ENCODE measurements at places on chromosomes 6 and 20.

DNA sequence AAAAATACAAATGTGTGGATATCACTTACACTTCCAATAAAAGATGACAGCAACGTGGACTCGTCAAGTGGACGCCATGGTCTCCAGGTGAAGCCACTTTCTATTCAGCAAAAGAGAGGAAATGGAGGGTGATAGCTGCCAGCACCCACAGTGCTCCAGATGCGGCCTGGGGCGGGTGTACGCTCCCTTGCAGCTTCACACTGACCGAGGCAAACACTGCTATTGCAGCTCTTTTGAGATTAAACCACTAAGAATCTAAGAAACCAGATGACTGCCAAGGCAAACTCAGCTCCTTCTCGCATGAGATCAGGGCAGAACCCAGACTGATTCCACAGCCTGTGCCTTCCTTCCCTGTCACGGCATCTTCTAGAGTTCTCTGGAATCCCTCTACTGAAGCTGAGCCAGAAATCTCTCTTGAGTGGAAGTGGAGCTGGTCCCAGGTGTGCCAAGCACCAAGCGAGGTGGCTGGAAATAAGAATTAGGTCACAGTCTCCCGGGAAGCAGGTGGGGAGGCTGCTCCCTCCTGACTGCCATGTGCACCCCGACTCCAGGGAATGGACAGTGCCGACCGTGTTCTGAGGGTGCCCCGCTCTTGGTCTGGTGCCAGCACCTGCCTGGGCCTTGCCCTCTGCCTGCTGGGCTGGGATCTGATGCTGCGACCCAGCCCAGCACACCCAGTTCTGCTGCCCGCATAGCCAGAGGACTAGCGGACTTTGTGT is 90.1 kb upstream of the AFDN start:
- H3K27ac ChIP-seq: no peak overlapping the region
- H3K27me3 ChIP-seq: no peaks in the 10 kb centered on the region
- H3K4me1 ChIP-seq: no peaks in the 10 kb centered on the region
- no peaks in the 10 kb centered on the region for H3K36me3 ChIP-seq
- no peak overlapping the region for H3K4me3 ChIP-seq
- no peak for DNase-seq

- no peaks in the 10 kb centered on the region for H3K36me3 ChIP-seq
- H3K4me3 ChIP-seq: no peak overlapping the region
- H3K4me1 ChIP-seq: no peaks in the 10 kb centered on the region
- H3K27ac ChIP-seq: no peak overlapping the region
- no peak for DNase-seq
Measured at GRCh38 chr6:90233994-90234393, 62.6 kb downstream of the BACH2 start.

DNA sequence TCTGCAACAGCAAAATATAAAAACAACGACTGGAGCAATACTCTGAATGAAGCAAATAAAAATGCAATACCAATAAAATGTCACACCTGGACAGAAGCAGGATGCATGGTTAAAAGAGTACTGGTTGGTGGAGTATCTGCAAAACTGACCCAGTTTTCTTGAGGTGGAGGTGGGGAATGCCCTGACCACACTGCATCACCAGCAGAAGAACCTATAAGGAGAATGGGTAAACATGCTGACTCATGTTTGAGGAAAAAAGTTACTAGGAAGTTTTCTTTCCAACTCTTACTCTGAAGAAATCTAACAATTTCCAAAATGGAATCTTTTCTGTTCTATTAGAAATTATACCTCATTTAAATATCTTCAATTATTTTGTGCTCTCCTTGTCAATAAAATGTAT is 43.6 kb downstream of the REPS1 start:
- no peaks in the 10 kb centered on the region for H3K27me3 ChIP-seq
- no peak overlapping the region for H3K27ac ChIP-seq
- H3K36me3 ChIP-seq: peaks cover 2% of the 10 kb centered on the region
- H3K4me3 ChIP-seq: no peak overlapping the region

GRCh38 chr6:52503323-52503747 is 73.5 kb downstream of the TRAM2 start:
- H3K27me3 ChIP-seq: no peaks in the 10 kb centered on the region
- H3K27ac ChIP-seq: no peak overlapping the region
- H3K4me1 ChIP-seq: no peaks in the 10 kb centered on the region
- peaks cover 12% of the 10 kb centered on the region for H3K36me3 ChIP-seq
- no peak overlapping the region for H3K4me3 ChIP-seq

DNA sequence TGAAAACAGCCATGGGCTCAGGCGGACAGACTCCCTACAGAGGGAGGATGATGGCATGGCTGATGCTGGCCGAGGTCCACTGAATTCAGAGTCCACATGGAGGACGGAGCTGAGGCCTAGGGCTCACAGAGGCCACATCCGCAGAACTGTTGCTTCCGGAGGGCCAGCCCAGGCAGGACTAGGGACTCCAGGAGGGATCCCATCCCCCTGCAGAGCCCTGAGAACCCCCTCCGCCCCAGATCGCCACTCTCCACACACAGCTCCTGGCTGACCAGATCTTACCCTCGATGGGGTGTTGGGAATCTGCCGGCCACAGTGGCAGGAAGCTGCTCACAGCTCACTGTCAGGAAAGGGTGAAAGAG is 399.2 kb downstream of the TAF4 start:
- no peaks in the 10 kb centered on the region for H3K36me3 ChIP-seq
- no peaks in the 10 kb centered on the region for H3K27me3 ChIP-seq
- H3K27ac ChIP-seq: no peak overlapping the region
- no peak for DNase-seq
- H3K4me3 ChIP-seq: no peak overlapping the region
- H3K4me1 ChIP-seq: no peaks in the 10 kb centered on the region

GRCh38 chr6:138996524-138996923 is 8.5 kb upstream of the REPS1 start:
- 0 out of 2 replicates have a peak, but pooled peaks cover 1% of the 10 kb centered on the region for H3K4me1 ChIP-seq
- no peak overlapping the region for H3K4me3 ChIP-seq
- no peaks in the 10 kb centered on the region for H3K27me3 ChIP-seq
- no peak overlapping the region for H3K27ac ChIP-seq
- H3K36me3 ChIP-seq: no peaks in the 10 kb centered on the region

DNA sequence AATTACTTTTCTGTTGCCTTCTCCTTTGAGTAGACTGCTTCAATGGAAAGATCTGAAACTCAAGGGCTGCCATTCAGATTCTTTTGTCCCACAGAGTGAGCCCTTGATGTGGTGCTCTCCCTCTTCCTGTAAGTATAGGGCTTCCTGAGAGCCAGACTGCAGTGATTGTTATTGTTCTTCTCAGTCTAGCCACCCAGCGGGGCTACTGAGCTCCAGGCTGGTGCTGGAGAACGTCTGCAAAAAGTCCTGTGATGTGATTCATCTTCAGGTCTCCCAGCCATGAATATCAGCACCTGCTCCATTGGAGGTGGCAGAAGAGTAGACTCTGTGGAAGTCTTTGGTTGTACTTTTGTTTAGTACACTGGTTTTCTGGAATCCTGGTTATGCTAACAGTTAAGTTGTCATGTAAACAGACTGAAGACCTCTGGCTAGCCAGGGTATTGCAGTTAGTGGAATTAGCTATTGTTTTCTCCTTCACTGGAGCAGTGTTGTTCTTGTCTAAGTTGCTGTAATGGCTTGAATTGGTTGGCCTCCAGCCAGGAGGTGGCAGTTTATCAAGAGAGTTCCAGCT is 240.9 kb downstream of the COL12A1 start:
- H3K4me1 ChIP-seq: no peaks in the 10 kb centered on the region
- H3K36me3 ChIP-seq: no peaks in the 10 kb centered on the region
- H3K27me3 ChIP-seq: no peaks in the 10 kb centered on the region
- no peak for DNase-seq
- no peak overlapping the region for H3K27ac ChIP-seq
- H3K4me3 ChIP-seq: no peak overlapping the region

DNA sequence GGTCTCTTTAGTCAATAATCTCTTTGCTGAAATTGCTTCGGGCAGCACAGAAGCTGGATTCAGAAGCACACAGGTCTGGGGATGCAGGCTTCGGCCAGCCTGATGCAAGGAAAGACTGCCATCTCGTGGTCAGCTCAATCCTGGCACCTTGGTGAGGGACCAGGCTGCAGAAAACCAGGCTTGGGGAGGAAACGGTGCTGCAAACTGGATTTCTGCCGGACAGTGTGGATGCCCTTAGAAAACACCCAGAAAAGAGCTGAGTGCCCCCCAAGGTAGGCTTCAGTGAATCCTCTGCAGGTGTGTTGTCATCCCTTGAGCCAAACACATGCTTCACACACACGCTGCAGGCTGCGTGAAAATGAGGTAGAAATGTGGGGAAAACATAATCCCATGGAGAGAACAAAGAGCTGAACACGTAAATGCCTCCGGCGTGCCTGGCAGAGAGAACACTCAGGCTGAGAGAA is 89.8 kb upstream of the PAX1 start:
- DNase-seq: peak; percentile 63
- no peaks in the 10 kb centered on the region for H3K4me1 ChIP-seq
- no peaks in the 10 kb centered on the region for H3K27me3 ChIP-seq

DNA sequence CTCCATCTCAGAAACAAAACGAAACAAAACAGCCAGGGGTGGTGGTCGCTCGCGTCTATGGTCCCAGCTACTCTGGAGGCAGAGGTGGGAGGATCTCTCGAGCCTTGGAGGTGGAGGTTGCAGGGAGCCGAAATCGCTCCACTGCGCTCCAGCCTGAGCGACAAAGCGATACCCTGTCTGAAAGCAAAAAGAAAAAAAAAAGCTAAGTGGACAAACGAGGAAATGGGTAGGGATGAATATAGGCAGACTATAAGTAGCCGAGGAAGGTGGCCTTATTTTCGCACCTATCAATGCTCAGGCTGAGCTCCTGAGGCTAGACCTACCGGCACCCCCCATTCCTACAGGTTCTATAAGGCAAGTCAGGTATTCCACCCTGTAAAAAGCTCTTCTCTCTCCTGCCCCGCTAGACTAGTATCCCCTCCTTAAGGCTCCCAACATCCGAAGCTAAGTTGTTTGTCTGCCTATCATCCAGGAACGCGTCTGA is 650 bp upstream of the CASP8AP2 start:
- peak overlapping the region; percentile 43 for H3K4me3 ChIP-seq
- H3K27ac ChIP-seq: no peak overlapping the region
- no peaks in the 10 kb centered on the region for H3K4me1 ChIP-seq
- no peak for DNase-seq
- H3K27me3 ChIP-seq: no peaks in the 10 kb centered on the region
- H3K36me3 ChIP-seq: peaks cover 5% of the 10 kb centered on the region

- no peaks in the 10 kb centered on the region for H3K27me3 ChIP-seq
- H3K27ac ChIP-seq: no peak overlapping the region
- H3K4me1 ChIP-seq: no peaks in the 10 kb centered on the region
- H3K36me3 ChIP-seq: no peaks in the 10 kb centered on the region
- no peak for DNase-seq
Measured at GRCh38 chr6:74161380-74161779, 465.4 kb downstream of the CD109 start.

Measured in iPS DF 6.9 (cell line).